Stimulated activated naive CD4-positive, alpha-beta T cell treated with Interleukin-2 at 50 U/mL for 16 hours (primary cell): ENCODE measurements at places on chromosomes 11 and 22.
A peak's percentile ranks its signal among the peaks of the same experiment; 100 is the strongest.

- no peak for DNase-seq
Observed at GRCh38 chr11:125404157-125404810, 91.8 kb downstream of the FEZ1 start.

DNA sequence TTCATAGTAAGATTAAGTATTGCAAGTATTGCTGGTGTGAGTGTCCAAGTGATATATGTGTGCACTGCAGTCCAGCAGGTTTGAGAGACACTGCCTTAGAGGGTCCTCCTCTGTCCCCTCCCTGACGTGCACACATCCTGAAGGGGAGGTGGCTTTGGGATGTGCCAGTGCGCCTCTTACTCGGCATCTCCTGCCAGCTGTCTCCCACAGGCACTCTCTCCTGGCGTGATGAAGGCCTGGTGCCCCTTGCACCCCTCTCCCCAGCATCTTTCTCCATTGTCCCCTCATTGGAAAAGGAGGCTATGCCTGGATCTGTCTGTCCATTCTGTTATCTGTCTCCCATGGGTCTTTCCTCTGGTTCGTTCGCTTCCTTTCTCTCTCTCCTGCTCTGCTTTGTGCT, 24.2 kb downstream of the GTPBP1 start:
- no peak for DNase-seq

- DNase-seq: no peak
Observed at GRCh38 chr11:1113405-1114201, 38.9 kb downstream of the MUC2 start.

- DNase-seq: no peak
Observed at GRCh38 chr11:370070-370941, 1.0 kb downstream of the B4GALNT4 start.

DNA sequence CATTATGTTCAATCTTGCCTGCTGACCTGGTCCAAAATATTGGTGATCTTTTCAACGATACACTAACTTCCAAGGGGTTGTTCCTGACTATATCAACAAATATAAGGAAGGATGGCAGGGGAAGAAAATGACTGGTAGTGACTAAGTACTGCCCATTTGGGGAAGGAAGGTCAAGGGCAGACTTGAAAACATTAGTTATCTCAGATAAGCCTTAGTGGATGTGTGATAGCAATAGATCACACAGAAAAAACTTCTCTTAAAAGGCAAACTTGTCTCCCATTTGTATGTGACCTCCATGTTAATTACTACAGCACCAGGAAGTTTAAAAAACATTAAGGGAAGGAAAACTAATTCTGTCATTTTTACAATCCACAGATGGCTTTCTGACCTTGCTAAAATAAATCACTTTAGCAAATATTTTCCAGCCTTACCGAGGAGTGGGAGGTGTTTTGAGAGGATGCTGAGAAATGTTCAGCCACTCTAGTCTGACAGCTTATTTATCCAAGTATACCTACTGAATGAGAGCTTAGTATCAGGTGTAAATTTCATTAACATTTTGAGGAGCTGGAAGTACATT, 88.2 kb upstream of the DDI1 start:
- no peak for DNase-seq

DNA sequence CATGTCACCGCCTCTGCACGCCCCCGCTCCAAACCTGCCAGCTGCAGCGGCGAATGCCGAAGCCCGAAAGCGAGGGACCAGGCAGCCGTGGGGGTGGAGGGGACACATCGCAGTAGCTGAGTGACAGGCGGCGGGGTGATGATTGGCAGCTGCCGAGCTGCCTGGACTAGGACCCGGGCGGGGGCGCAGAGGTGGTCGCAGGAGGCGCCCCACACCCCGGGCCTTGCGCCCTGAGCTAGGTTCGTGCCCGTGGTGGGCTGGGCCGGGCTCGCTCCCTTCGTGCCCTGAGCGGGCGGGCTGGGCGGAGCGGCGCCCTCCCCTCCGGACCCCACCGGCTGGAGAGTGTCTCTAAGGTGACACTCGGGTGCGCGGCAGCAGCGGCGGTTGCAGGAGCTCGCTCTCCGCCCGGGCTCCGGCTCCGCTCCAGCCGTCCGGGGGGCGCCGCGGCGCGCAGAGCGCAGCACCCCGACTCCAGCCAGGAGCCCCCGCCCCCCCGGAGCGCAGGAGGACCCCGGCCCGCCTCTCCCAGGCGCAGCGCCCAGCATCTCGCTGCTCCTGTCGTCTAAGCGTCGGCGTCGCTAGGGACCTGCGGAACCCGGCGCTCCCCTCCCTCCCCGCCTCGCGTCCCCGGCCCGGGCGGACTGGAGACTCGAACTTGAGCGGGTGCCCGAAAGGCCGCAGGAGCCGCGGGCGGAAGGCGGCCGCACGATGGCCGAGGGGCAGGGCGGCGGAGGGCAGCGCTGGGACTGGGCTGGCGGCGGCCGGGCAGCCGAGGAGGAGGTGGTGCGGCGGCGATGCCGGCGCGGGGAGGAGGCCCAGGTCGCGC, 14.5 kb upstream of the DGKZ start:
- peak; percentile 72 for DNase-seq
